ENCODE measurements at places on chromosomes 1 and 21.

DNA sequence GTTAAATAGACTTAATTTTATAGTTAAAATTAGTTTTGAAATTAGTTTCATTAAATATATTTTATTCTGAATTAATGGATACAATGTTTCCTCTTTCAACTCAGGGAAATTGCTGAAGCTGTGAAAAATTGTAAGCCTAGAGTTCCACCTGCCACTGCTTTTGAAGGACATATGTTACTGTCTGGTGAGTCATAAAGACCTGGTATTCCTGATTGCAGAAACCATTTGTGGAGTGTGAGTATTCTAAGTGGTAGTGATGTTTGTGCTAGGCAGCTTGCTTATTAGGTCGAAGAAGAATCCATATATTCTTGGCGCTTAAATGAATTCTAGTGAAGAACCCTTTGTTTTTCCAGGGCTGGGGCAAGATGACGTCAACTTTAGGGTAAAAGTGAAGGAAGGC, 34.0 kb downstream of the MTR start:
- DNase-seq = no peak

DNA sequence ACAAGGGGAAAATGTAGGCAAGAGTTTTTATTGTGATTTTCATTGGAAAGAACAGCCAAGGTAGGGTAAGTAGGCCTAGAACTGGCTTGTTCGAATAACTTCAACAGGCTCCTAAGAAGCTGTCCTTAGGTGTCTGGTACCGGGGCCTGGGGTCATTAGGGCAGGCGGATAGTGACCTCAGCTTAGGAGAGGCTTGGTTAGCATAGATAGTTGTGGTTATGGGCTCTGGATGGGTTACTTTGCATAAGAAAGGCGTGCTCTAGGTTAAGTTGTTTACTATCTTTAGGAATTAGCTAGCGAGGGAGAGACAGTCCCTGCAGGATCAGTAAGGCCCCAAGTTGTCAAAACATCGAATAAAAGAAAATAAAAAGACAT, 20.7 kb upstream of the HPCAL4 start:
- DNase-seq = no peak

- DNase-seq = no peak
Measured at GRCh38 chr1:207861442-207862177, 49.3 kb downstream of the CD34 start.

DNA sequence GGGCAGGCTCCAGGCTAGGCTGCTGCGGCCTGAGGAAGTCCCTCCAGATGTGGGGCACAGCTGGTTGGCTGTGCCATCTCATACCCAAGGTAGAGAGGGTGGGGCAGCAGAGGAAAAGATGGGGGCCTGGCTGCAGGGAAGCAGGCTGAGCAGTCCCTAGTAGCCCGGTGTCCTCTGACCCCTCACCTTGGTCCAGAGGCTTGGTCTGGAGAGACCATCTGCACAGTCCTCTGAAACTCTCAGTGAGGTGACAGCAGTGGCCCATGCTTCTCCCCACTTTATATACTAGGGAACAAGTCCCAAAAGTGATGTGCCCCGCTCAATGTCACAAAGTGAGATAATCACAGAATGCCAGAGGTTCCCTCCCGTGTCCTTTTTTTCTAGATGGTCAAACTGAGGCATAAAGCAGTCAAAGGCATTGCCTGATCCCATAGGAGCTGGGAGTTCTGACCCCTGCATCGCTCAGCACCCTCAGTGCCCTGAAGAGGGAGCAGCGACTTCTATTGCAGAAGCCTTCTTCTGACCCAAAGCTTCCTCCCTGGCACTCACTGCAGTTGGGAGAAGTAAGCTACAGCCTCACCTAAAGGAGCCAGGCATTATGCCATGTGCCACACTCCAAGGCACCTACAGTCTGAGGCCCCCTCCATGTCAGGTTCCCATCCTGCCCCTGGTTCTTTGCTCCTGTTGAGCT, 45.5 kb downstream of the TRABD2B start:
- no peak for DNase-seq

DNA sequence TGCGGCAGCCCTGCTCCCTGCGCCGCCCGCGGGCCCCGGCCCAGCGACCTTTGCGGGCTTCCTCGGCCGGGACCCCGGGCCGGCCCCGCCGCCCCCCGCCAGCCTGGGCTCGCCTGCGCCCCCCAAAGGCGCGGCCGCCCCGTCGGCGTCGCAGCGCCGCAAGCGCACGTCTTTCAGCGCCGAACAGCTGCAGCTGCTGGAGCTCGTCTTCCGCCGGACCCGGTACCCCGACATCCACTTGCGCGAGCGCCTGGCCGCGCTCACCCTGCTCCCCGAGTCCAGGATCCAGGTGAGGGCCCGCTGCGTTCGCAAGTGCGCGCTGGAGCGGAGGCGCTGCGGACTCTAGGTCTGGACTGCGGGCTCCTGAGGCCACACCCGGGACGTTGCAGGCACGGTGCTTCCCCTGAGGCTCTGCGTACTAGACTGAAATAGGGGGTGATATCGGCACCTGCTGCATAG, 351 bp downstream of the MIXL1 start:
- DNase-seq = no peak

GRCh38 chr1:204464701-204465100, 29.9 kb downstream of the PIK3C2B start:
- no peak for DNase-seq
